ENCODE measurements at places on chromosomes 2 and 18.

DNA sequence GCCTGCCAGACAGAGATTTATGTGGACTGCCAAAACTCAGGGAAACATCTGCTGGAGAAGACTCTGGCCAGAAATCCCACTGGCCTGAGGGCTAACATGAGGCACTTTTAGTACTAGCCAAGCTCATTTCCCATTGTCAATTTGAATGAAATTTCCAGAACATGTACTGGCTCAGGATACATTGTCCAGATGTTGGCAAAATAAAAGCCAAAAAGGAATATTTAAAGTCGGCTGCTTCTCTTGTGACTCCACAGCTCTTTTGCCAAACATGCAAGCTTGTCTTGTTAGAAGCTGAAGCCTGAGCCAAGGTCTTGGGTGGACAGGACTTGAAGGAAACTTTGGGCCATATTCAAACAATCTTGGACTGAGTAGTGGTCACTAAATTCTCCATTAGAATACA is 215.5 kb downstream of the NCKAP5 start:
- H3K4me3 ChIP-seq = no peak overlapping the region
- DNase-seq = no peak
- no peaks in the 10 kb centered on the region for H3K27me3 ChIP-seq
- H3K36me3 ChIP-seq = no peaks in the 10 kb centered on the region
- no peak overlapping the region for H3K27ac ChIP-seq

DNA sequence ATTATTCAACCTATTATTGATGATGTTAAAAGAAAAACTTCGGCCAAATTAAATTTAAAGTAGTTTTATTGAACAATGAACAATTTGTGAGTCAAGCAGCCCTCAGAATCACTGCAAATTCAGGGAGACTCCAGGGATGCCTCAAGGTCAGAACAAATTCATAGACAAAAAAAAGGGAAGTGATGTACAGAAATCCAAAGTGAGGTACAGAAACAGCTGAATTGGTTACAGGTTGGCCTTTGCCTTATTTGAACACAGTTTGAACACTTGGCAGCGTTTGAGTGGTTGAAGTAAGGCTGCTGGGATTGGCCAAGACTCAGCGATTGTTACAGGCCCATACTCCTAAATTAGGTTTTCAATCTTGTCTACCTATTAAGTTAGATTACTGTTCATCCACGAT is 47.4 kb upstream of the DSG1 start:
- no peaks in the 10 kb centered on the region for H3K36me3 ChIP-seq
- H3K27me3 ChIP-seq = no peaks in the 10 kb centered on the region
- no peak overlapping the region for H3K4me3 ChIP-seq
- H3K27ac ChIP-seq = no peak overlapping the region
- DNase-seq = no peak

GRCh38 chr2:193467276-193467987 is 1272.7 kb upstream of the TMEFF2 start:
- no peaks in the 10 kb centered on the region for H3K36me3 ChIP-seq
- H3K4me3 ChIP-seq = no peak overlapping the region
- H3K27ac ChIP-seq = no peak overlapping the region
- DNase-seq = no peak

DNA sequence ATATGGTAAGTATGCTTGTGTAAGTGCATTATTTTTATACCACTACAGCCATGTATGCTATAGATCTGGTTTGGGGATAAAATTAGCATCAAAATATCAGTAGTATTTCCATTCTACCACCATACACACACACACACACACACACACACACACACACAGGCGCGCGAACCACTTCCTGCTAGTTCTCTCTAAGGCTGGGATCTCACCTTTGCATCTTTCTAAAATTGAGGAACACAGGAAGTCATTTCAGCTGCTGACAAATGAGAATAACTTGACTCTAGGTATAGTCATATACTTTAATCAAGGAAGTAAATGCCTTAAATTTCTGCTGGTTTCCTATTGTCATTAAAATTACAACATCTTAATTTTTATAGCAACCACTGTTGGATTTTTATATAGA is 72.5 kb downstream of the RBM43 start:
- no peaks in the 10 kb centered on the region for H3K4me1 ChIP-seq
- H3K36me3 ChIP-seq = no peaks in the 10 kb centered on the region
- no peak for DNase-seq
- no peak overlapping the region for H3K4me3 ChIP-seq
- H3K27me3 ChIP-seq = no peaks in the 10 kb centered on the region
